Right ventricle myocardium superior (tissue), 1 donor: ENCODE measurements at places on chromosomes 1 and 21.

DNA sequence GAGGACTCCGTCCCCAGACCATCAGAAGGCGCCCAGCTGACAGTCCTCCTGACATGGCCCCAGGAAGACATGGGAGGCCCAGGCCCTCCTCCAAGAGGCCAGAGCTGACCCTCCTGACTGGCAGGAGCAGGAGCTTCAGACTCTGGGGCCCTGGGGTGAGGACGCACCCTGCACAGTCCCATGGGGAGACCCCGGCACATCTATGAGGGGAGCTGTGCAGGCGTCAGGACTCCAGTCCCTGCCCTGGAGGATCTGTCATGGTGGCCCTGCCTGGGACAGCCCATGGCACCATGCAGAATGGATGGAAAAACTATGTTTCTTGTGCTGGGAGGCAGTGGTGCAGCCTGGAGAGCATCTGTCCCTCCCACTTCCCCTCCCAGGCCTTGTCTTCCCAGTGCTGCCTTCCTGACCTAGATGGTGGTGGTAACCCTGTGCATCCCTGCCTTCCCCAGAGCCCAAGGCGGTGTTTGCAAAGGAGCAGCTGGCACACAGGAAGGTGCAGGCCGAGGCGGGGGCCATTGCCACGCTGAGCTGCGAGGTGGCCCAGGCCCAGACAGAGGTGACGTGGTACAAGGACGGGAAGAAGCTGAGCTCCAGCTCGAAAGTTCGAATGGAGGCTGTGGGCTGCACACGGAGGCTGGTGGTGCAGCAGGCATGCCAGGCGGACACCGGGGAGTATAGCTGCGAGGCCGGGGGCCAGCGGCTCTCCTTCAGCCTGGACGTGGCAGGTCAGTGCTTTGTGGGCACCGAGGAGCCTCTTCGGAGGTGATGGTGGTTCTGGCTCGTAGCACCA lies 41.9 kb downstream of the OBSCN start:
- no peak for DNase-seq

- no peak for DNase-seq
These were observed 9.4 kb upstream of the GPR161 start for GRCh38 chr1:168146160-168146539.

- no peak for DNase-seq
These were observed 193.2 kb downstream of the TM2D1 start for GRCh38 chr1:61531716-61532115.

GRCh38 chr1:156144742-156145141 lies 8.6 kb upstream of the SEMA4A start:
- DNase-seq: no peak

GRCh38 chr1:202106340-202107254 lies 16.1 kb upstream of the GPR37L1 start:
- no peak for DNase-seq

DNA sequence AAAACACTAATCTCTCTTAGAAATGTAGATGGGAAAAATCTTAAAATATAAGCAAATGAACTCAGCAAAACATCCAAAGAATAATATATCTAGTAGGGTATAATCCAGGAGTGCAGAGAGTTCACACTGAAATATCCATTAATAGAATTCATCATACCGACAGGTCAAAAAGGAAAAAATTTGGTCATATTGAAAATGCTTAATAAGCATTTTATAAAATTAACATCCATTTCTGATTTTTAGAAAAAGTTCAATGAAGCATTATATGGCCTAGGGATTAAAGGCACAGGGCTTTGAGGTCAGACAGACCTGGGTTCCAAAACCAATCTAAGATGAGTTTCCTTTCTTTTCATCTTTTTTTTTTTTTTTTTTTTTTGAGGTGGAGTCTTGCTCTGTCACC lies 16.4 kb downstream of the EPHA10 start:
- no peak for DNase-seq
